Bronchial epithelial cell (primary cell): ENCODE measurements at places on chromosomes 3 and 15. TPM values are rescaled to one million over a fixed set of nuclear protein-coding genes. Genes with fewer than 3 reads are reported as not detected.

DNA sequence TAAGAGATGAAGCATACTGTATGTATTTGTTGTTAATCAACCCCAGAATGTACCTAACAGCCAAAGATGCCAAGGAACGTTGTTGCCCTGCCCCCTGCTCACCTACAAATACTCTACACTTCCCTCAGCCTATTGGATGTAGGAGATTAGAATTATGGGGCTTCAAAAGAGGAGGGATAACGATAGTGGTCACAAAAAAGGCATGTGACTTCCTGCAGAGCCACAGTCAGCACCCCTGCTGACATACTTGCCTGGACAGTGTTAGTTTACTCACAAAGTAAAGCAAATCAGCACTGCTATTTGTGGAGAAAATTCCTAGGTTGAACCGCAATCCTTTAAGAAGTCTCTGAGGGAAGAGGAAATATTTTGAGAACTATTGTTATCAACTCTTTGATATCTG, 37.9 kb downstream of the PARP15 start:
- DNase-seq = peak; percentile 22

DNA sequence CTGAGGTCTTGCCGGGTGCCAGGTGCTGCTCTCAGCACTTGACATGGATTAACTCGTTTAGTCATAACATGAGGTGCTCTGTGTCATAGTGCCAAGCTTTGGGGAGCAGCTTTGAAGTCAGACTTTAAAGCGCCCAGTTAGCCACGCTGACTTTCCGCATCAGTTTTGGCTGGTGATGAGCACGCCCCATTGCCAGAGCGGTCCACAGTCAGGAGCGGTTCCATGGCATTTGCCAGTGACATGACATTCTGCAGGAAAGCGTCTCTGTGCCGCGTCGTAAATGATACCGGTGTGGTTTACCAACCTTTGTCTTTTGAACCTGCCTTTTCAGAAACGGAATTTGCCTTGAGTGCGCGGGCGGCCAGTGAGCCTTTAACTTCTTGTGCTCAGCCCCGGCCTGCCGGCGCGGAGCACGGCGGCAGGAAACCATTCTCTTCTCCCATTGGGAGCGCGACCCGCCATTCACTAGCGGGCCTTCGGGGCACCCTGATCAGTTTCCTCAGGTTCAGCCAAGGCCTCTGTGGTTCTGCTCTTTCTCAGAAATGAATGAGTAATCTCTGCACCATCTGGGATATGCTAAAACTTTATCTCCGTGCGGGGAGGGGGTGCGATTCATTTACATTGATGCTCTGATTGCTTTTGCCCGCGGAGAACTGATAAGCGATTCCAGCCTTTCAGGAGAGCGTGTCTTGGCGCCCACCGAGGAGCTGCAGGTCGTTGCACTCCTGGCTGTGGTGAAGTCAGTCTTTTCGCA, 1.7 kb upstream of the SLC2A2 start:
- DNase-seq = peak; percentile 78

DNA sequence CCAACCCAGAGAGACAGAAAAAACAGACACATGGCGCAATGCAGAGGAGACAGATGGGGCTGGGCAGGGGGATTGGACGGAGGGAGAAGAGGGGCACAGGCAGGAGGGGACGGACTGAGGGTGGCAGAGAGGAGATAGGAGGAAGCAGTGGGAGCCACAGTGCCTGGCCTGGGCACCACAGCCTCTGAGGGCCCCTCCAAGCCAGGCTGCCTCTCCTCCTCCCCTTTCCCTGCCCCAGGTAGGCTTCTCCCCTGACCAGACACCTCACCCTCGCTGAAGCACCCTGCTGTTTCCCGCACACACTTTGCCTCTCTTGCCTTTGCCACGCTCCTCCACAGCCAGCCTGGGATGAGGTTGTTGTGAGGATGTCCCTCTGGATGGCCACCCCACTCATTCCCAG, 84.0 kb upstream of the PRR20G start:
- no peak for DNase-seq

GRCh38 chr3:71028184-71028583, 555.3 kb downstream of the FOXP1 start:
- no peak for DNase-seq

GRCh38 chr3:126527455-126528211, 3.7 kb downstream of the CHST13 start:
- DNase-seq = no peak

The KATNBL1 gene
- total RNA-seq = 44.0 and 52.1 TPM in 2 replicates

The COMMD4 gene
- 41.3 and 63.9 TPM in 2 replicates for total RNA-seq
